ENCODE measurements at places on chromosomes 2 and 18.

DNA sequence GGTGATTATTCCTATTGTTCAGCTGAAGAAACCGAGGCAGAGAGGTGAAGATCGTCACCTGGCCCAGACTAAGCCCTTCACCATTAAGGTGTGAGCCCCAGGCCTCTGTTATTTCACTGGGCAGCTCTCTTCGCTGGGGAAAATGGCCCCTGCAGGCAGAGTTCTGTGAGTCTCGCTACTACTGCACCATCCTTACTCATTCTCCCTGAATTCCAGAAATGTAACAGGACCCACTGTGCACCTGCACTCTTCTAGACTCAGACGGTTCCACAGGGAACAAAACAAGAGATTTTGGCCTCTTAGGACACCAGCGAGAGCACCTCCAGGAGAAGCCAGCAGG lies 147.7 kb upstream of the GLI2 start:
- no peak for DNase-seq

GRCh38 chr2:118529908-118530599 lies 317.4 kb downstream of the EN1 start:
- DNase-seq, result no peak

GRCh38 chr18:58615140-58616132 lies 13.5 kb downstream of the ALPK2 start:
- peak; percentile 36 for DNase-seq

- no peak for DNase-seq
These were observed 84.8 kb upstream of the RAB6C start for GRCh38 chr2:129894616-129895015.

DNA sequence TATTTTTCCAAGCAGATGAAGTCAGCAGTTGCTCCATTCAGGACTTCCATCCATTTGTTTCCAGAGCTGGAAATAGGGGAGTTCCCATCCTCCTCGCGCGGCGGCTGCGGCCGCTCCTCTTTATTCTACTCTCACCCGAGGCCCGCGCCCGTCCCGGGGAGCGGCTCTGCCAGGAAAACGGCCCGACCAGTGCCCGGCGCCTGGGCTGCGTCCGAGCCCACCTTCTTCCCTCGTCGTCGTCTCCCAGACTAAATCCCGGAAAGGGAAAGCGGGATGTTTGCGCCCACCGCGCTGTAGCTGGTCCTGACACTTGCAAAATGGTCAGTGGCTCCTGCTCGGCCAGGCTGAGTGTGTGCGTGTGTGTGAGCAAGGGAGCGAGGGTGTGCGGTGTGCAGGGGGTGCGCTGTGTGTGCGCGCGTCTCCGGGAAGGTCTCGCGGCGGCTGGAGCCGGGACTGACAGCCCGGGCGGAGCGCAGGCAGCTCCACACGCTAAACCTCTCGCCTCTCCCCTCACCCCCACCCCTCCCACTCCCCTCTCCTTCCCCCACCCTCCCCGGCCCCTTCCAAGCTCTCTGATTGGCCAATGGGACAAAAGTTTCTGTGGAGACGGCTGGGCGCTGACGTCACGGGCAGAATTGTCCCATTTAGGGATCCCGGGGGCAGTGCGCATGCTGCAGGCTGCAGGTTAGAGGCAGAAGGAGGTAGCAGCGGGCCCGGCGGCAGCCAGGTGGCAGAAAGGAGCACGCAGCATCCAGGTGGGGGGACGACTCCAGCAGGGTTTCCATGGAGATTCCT lies at the start of gene NOL4:
TSS of gene NOL4 (minus strand) at position 491 of the 795 bp plus-strand sequence. CDS start 1,660 bp downstream, outside the sequence.
- DNase-seq, result no peak

DNA sequence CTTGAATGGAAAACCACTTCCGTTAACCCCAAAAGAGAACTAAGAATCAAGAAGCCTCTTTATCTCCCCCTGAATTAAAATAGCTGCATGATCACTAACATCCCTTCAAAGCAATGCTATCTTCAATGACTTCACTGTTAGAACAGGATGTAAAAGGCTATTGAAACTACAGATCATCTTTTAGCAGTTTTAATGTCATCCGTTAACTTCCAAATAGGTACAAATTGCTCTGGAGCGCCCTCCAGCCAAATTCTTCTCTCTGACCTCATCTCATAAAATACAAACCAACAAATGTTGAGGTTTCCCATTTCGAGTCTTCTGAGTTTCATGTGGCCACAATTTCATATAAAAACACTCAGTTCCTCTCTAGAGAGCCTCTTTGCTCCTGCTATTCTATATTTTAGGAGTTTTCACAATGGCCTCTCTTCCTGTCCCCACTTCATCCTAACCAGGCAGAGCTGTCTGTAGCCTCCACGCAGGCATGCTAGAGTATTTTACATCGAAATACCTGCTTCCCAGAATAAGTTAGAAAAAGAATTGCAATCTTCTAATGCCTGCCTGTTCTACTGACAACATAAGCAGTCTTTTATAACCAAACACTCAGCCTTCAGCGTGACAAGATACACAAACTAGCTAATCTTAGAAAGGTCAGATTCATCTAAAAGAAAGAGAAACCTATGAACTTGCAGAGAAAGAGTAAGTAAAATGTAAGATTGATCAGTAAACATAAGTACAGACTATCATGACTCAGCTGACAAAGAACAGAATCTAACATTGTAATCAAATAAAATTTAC lies 37.9 kb downstream of the B4GALT6 start:
- no peak for DNase-seq

GRCh38 chr2:144515099-144515695 lies 4.7 kb downstream of the ZEB2 start:
- DNase-seq, result no peak

- no peak for DNase-seq
These were observed 52.1 kb downstream of the GTF3C3 start for GRCh38 chr2:196747400-196747799.

GRCh38 chr2:158633261-158633660 lies 161.9 kb upstream of the DAPL1 start:
- DNase-seq, result no peak

DNA sequence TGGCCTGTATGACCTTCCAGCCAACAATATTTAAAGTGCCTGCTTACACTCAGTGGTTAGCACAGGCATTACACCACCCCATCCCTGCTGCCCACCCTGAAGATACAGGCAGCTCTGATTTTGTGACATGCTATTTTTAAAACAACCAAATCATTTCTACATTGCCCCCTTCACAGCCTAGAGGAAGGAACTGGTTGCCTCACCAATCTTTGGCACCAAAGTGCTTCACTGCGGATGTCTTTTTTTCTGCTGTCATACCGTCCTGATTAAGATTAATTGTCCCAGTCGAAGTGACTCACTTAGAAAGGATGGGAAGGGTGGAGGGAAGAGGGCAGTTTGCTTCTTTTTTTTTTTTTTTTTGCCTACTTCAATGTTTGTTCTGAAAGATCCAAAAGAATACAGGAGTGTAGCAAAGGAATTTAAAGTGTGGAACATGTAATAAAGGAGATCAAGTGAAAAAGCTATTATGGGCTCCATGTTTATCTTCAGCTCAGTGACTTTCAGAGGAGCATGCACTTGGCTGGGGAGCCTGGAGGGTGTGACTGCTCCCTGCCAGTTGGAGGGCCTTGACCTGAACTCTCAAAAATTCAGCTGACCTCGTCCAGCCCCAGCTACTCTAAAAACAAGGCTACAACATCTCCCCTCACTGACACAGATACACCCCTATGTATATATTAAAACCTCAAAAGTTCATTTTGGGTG lies 501.1 kb upstream of the TNP1 start:
- DNase-seq, result no peak

- no peak for DNase-seq
These were observed 113.4 kb downstream of the ZBTB7C start for GRCh38 chr18:48295586-48296311.

DNA sequence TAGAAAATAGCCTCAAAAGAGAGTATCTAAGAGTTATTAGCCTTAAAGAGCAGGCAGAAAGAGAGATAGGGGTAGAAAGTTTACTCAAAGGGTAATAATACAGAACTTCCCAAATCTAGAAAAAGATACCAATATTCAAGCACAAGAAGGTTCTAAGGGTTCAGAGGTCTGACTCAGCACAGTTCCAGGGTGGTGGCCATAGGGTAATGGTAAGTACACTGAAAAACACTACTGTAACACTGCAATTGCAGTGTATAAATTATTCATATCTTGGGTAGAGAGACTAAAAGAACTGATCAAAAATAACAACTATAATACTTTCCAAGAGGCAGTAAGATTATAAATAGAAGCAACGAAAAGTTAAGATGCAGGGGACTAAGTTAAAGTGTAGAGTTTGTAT lies 115.2 kb downstream of the ROCK1 start:
- no peak for DNase-seq

- DNase-seq, result no peak
These were observed 47.8 kb upstream of the SLC4A10 start for GRCh38 chr2:161576421-161576820.

GRCh38 chr2:64019975-64020528 lies 824 bp upstream of the VPS54 start:
- no peak for DNase-seq

DNA sequence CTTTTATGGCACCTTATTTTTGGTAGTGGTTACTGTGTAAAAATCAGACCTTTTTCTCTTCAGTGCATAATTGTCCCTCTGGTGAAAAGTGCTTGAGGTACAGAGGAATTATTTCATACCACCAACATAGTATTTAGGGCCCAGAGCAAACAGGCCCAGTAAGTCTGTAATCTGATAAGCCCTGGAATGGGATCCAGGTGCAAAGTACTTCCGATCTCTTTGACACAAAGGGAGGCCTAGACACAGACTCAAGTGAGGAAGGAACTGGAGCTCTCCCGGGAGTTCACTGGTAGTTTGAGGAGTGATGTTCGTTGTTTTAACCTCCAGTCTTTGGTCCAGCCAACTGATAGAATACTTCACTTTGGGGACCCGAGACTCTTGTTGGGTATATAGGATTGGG lies 57.4 kb downstream of the RAB31 start:
- no peak for DNase-seq

GRCh38 chr2:216533609-216534008 lies 35.0 kb downstream of the RPL37A start:
- no peak for DNase-seq

- peak; percentile 36 for DNase-seq
These were observed at the start of gene GNAL for GRCh38 chr18:11688972-11689668. GNAL (plus strand) TSS chr18:11689264; CDS start chr18:11689564, 300 bp downstream.

GRCh38 chr2:177992992-177993391 lies 79.6 kb downstream of the PDE11A start:
- DNase-seq, result no peak

DNA sequence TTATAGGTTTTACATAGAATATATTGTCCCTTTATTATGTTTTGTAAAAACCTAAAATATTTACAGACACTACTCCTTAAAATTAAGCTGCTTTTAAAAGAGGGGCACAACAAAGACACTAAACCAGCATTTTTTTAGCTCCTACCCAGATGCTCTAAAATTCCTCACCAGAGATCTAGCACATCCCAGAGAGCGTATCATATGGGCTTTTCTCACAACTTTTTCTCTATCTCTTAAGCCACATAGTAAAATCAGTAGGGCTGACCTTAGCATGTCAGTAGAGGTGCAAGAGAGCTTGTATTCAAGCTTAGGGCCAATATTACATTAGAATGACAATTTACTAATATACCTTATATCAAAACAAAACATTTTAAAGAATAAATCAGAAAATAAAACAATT lies 216.3 kb downstream of the TMX3 start:
- DNase-seq, result no peak

DNA sequence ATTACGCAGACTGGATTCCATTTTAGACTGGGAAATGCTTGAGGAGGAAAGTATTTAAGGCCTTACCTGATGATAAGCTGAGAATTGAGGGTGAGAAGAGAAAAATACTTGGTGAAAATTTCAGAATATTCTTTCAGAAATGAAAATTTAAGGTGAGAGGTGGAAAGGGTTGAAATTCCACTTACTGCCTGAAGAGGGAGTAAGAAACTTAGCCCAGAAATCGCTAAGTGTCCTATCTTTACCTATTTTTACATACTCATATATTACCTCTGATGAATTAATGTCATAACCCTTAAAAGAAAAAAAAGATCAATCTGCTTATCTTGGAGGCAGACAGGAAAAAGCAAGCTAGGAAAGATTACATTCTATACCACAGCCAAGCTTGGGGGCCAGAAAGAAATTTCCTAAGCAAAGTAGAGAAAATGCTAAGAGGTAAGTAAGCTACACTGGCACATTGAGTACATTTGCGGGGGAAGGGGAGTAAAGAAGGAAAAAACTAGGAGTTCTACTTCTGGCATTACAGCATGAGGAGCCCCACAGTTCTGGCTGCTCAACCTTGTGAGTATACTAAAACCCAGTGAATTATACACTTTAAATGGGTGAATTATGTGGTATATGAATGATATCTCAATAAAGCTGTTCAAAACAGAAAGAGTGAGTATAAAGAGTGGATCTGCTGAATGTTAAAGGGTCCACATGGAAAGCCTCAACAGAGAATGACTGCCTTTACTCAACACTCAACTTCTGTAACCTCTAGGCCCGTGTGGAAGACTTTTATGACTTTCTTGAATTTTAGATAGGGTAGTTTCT lies 33.8 kb downstream of the SMC6 start:
- no peak for DNase-seq

DNA sequence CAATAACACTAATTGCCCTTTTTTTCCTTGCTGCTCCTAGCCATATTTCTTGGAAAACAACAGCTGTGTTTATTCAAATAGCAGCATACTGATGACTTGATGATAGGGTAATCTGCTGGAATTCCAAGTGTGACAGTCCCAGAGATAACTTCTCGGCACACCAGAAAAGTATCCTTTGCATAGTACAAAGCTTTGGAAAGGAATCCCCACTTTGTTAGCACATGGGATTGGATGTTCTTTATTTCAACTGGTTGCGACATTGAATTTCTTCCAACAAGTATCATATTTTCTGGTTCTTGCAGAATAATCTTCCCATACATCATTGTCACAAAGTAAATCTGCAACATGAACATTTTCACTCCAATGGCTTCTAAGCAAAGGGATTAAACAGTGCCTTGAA lies 445.8 kb upstream of the ACVR2A start:
- no peak for DNase-seq

DNA sequence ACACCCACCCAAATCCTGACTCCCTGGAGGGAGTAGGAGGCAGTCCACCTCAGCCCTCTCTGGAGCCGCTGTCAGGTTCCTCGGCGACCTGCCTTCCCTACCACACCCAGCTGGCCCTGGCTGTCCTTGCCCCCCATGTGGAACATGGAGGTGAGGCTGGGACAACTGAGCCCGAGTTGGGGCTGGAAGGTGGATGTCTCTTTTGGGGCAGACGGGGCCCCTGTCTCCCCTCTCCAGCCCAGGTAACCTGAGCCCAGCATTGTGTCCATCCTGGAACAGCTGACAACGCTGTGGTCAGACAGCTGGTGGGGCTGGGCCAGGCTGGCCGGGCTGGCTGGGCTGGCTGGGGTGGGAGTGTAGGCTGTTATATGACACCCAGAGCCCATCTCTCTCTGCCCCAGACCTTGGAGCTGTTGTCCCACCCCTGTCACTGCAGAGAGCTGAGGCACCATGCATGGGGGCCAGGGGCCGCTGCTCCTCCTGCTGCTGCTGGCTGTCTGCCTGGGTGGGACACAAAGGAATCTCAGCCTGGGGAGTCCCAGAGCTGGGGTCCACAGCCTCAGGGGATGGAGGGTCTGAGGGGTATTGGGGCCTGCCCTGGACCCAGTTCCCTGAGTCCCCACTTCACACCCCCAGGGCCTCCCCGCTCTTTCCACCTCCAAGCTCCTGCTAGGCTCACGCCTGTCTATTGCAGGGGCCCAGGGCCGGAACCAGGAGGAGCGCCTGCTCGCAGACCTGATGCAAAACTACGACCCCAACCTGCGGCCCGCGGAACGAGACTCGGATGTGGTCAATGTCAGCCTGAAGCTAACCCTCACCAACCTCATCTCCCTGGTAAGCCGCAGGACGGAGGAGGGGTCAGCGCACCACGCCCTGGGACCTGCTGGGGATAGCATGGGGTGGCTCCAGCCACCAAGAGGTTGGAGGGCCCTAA lies at the start of gene CHRNG:
TSS of gene CHRNG (plus strand) at position 395 of the 934 bp plus-strand sequence. CDS start at position 451, 56 bp downstream.
- DNase-seq, result no peak

GRCh38 chr18:22683786-22684185 lies 249.3 kb upstream of the RBBP8 start:
- DNase-seq, result no peak

GRCh38 chr2:208047840-208048239 lies 22.5 kb upstream of the PLEKHM3 start:
- DNase-seq, result no peak
